Stimulated activated CD4-positive, alpha-beta T cell treated with anti-CD3 and anti-CD28 coated beads, Interleukin-1b, Interleukin-23, amount 100 ng/mL, for 48 hours (primary cell): ENCODE measurements at places on chromosomes 7 and 10.

- DNase-seq, result no peak
These were observed 18.6 kb upstream of the SDK1 start for GRCh38 chr7:3282457-3282856.

- no peak for DNase-seq
These were observed 13.3 kb upstream of the TSGA13 start for GRCh38 chr7:130699686-130700085.

GRCh38 chr10:87589645-87590051 is 70.0 kb upstream of the PAPSS2 start:
- DNase-seq, result no peak

DNA sequence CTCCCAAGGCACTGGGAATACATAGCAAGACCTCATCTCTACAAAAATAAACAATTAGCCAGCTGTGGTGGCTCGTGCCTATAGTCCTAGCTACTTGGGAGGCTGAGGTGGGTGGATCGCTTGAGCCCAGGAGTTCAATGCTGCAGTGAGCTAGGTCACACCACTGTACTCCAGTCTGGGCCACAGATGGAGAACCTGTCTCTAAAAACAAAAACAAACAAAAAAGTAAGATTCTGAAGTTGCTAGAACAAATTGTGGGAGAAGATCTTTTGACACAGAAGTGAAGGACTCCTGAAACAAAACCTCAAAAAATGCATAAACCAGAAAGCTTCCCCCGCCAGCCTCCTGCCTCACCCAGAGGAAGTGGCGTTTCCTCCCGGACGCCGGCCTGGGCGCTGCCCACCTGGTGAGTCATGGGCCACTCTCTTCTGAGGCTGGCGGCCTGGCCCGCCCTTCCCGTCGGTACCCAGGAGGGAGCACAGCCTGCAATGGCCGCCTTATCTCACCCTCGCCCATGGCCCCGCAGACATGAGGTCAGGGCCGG is 25.4 kb upstream of the ELN start:
- DNase-seq, result no peak

GRCh38 chr7:91127959-91128358 is 136.3 kb upstream of the FZD1 start:
- DNase-seq, result no peak

GRCh38 chr7:46386428-46387399 is 465.6 kb upstream of the IGFBP3 start:
- no peak for DNase-seq

- no peak for DNase-seq
These were observed 30.8 kb upstream of the CACNB2 start for GRCh38 chr10:18109341-18109870.

DNA sequence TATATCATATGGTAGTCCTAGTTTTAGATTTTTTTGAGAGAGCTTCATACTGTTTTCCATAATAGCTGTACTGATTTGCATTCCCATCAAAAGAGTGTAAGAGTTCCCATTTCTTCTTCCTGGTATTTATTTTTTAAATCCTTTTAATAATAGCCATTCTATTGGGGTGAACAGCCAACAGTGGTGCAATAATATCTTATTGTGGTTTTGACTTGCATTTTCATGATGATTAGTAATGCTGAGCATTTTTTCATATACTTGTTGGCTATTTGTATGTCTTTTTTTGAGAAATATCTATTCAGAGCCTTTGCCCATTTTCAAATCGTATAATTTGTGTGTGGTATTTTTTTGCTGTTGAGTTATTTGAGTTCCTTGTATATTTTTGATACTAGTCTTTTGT is 167.4 kb downstream of the FZD1 start:
- DNase-seq, result no peak

- DNase-seq, result no peak
These were observed 680 bp upstream of the ADO start for GRCh38 chr10:62803724-62804355.

DNA sequence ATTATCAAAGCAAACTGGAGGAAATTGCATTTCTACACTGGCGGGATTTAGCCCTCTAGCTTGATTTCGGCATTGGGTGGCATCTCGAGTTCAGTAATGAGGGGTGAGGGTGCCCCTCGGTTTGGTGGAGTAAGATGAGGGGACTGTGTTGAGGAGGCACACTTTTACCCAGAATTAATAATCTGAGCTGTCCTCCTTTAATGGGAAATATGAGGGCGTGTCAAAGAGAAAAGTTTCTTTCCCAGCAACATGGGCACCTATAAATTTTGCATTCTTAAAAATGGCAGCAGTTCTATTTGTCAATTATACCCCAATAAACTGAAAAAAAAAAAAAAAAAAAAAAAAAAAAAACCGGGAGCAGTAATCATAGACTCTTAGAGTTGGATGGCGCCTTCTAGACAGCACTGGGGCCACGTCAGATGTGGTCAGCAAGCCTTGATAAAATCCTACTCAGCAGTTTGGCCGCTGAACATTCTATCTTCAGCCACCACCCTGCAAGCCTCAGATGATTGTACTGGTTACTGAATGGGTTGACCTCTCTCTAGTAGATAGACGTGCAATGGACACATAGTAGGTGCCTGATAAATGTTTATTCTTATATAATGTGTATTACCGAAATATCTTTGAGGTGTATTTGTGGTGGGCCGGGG is 931 bp downstream of the PAPSS2 start:
- no peak for DNase-seq

DNA sequence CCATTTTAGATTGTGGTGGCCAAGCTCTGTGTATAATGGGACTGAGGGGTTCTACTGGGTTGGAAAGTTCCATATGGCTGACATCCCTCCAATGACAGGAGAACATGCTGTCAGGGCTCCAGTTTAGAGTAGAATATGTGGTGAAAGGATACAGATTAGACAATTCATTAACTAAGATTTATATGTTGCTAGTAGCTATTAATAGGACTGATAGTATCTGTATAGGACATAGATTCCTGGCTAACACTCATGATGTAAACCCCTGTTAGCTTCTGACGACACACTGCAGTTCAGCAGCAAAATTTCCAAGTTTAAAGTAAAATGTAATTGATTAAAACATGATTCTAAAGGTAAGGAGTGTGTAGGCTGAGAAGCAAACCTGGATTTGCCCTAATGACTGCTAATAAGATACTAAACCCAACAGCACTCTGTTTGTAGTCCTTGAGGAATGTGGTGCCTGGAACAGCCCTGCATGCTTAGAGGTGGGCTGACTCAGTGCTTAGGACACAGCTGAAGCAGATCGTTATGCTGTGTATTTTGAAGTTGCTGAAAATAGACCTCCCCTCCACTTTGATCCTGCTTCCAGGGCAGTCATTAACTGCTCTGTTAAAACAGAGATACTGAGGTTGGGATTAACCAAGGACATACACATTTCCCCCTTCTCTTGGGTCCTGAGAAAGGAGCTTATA is 1129.6 kb downstream of the SORCS3 start:
- DNase-seq, result no peak

GRCh38 chr10:49283491-49283890 is 15.5 kb upstream of the C10orf71 start:
- no peak for DNase-seq

DNA sequence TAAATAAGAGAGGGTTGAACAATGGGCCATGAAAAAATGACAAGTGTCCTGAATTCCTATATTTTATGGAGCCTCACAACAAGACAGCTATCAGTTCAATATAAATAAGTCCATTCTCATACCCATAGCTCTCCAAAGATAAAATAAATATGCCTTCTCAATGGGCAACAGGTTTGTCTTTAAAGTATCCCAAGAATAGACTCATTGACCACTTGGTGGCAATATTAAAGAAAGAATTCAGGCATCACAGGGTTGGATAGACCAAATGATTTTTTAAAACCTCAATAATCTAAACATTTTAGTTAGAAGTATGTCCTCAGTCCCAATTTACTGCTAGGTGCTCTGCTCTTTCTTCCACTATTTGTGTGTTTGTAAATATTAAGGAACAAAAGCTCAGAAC is 165.1 kb upstream of the WNT16 start:
- DNase-seq, result no peak

- DNase-seq, result no peak
These were observed 91.8 kb downstream of the RNLS start for GRCh38 chr10:88491314-88491713.

DNA sequence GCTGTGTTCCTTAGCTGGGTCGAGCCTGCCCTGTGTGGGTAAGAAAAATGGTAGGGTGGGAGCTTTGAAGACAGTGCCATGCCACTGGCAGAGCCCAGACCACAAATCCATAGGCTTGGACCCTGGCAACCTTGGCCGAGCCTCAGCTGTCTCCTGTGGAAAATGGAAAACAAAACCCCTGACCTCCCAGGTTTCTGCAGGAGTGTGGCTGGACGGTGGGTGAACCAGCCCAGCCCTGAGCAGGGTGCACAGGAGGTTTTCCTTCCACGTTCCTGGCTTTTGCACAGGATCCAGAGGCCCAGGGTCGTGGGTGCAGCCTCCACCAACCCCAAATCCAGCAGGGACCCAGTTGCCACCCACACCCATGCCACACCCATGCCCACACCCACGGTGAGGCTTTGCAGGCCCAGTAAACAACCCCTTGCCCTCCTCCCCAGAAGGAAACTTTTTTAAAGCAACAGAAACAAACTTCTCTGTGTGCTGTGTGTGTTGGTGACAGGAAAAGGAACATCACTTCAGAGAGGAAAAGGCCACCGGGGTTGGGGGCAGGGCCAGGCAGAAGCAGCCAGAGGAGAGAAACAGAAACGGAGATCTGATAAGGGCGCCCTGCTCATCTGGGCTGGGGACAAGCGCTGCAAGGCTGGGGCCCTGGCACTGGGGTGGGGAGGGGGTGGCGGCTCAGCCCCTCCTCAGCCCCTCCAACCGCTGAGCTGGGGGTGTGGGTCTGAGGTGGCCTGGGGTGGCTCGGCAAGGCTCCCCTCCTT is 20.7 kb upstream of the ZMIZ1 start:
- DNase-seq, result peak; percentile 51

GRCh38 chr7:131327049-131327625 is 539 bp upstream of the MKLN1 start:
- peak; percentile 16 for DNase-seq

GRCh38 chr7:21731977-21732376 is 189.1 kb downstream of the DNAH11 start:
- DNase-seq, result no peak

DNA sequence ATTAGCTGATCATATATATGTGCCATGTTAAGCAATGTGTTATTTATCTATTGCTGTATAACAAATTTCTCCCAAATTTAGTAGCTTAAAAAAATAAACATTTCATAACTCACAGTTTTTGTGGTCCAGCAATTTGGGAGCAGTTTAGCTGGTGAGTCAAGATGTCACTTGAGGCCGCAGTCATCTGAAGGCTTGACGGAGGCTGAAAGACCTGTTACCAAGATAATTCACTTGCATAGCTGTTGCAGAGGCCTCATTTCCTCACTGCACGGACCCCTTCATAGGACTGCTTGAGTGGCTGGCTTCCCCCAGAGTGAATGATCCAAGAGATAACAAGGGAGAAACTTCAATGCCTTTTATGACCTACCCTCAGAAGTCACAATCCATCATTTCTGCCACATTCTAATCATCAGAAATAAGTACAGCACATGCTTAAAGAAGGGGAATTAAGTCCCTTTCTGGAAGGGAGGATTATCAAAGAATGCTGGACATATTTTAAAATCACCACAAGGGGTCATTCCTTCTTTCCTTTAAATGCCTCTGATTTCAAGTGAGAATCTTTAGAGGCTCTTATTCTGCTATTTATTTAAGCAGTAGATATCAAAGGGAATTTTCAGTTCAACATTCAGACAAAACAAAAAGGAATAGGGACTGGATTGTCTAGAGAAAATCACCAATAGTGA is 10.5 kb upstream of the SRPK2 start:
- no peak for DNase-seq

DNA sequence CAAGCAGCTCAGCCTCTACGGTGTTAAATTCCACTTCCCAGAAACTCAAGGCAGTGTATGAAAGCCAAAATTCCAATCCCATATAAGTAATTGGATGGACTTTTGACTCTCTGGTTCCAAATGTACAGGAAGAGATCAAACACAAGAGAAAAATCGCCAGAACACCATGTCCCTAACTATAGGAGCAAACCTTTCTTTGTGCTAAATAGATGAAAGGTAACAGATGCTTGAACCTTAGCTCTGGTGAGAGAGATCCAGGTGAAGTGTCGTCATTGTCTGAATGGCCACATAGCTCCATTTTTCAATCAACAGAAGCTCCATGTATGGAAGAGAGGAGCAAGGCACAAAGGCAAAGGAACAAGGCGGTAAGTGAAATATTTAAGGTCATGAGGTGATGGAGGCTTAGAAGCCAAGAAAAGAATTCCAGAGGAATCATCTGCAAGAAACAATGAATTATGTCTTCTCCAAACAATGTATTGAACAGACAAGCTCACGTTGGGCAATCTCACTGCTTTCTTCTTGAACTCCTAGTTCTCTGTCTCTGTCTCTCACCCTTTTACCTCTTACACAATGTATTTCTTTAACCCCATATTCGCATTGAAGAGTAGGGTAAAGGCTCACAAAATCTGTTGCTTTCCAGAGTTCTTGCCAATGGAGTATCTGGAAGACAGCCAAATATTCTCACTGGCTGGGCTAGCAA is 585.1 kb downstream of the GATA3 start:
- no peak for DNase-seq

DNA sequence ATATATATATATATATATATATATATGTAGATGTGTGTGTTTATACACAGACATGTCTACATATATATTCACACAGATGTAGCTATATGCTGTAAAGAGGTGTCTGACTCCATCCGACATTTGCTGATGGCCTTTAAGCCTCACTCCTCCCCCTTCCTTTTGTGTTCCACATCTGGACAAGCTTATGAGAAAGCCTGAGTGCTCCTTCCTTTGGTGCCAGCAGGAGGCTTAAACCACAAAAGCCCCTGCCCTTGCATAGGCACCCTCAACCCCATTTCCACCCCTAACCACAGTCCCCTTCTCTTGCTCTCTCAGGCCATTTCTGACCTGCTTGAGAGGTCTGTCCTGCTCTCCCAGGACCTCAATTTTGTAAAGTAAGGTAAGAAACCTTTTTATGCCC is 98.7 kb downstream of the SVOPL start:
- no peak for DNase-seq

- DNase-seq, result no peak
These were observed 131.1 kb upstream of the PTPRZ1 start for GRCh38 chr7:121741896-121742295.

DNA sequence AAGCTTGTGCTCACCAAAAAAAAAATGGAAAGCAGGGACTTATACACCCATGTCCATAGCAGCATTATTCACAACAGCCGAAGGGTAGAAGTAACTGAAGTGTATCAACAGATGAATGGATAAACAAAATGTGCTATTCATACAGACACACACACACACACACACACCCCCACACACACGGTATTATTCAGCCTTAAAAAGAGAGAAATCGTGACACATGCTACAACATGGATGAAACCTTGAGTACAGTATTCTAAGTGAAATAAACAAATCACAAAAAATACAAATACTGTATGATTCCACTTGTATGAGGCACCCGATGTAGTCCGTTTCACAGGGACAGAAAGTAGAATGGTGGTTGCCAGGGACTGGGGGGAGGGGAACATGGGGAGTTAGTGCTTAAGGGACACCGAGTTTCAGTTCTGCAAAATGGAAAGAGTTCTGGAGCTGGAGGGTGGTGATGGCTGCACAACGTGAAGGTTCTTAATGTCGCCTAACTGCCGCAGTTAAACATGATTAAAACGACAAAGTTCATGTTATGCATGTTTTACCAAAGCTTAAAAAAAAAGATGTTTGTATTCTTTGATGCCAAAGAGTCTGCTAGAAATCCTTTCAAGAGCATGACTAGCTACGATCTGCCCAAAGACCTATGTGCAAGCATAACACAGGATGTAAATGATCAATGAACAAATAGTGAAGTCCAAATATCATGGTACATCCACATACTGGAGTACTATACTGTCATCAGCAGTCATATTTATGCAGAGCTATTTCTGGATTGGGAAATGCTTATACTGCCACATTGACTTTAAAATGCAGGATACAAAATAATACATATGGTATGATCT is 7.2 kb downstream of the TNS3 start:
- no peak for DNase-seq
